ENCODE measurements at places on chromosomes 13 and 19.

- no peaks in the 10 kb centered on the region for H3K27me3 ChIP-seq
- DNase-seq = no peak
- no peak overlapping the region for H3K4me3 ChIP-seq
- no peaks in the 10 kb centered on the region for H3K4me1 ChIP-seq
- no peaks in the 10 kb centered on the region for H3K36me3 ChIP-seq
These were observed 124.0 kb downstream of the ITGBL1 start for GRCh38 chr13:101576455-101576854.

- H3K27ac ChIP-seq = no peak within 1 kb of the TSS
- DNase-seq = peak; percentile 36
- no peaks in the 10 kb centered on the region for H3K36me3 ChIP-seq
- no peaks in the 10 kb centered on the region for H3K4me1 ChIP-seq
- peak within 1 kb of the TSS; percentile 43 for H3K4me3 ChIP-seq
These were observed at the start of gene ZNF98 for GRCh38 chr19:22422211-22422610. Gene ZNF98, minus strand, starts transcription at chr19:22422346. Its CDS starts 122 bp downstream, at chr19:22422224.

- no peak overlapping the region for H3K4me3 ChIP-seq
- H3K36me3 ChIP-seq = no peaks in the 10 kb centered on the region
- no peak overlapping the region for H3K27ac ChIP-seq
- DNase-seq = no peak
- H3K4me1 ChIP-seq = no peaks in the 10 kb centered on the region
- H3K27me3 ChIP-seq = no peaks in the 10 kb centered on the region
These were observed 1140.4 kb downstream of the EFNB2 start for GRCh38 chr13:105395041-105395440.

GRCh38 chr13:31930901-31931522, 100.6 kb upstream of the FRY start:
- DNase-seq = peak; percentile 20
- H3K27ac ChIP-seq = no peak overlapping the region
- H3K4me3 ChIP-seq = no peak overlapping the region
- no peaks in the 10 kb centered on the region for H3K27me3 ChIP-seq
- H3K36me3 ChIP-seq = no peaks in the 10 kb centered on the region
- H3K4me1 ChIP-seq = peaks cover 13% of the 10 kb centered on the region

GRCh38 chr13:114097893-114098688, 34.3 kb downstream of the RASA3 start:
- no peak overlapping the region for H3K27ac ChIP-seq
- H3K36me3 ChIP-seq = no peaks in the 10 kb centered on the region
- H3K4me1 ChIP-seq = no peaks in the 10 kb centered on the region
- H3K4me3 ChIP-seq = no peak overlapping the region
- DNase-seq = no peak

DNA sequence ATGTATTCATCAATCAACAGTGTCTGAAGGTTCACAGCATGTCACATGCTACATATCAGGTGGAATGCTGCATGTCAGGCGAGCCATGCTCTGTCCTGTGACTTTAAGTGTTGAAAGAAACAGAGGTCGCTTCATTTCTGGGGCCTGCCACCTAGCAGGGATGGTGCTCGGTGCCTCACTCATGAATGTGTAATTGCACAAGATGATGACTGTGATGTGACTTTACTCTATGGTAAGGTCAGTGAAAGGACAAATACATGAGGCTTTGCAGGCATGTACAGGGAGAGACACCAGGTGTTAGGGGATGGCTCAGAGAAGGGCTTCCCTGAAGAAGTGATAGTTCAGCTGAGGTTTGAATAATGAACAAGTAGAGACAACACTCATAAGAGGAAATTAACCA, 66.7 kb downstream of the FRY start:
- peaks cover 25% of the 10 kb centered on the region for H3K36me3 ChIP-seq
- no peaks in the 10 kb centered on the region for H3K4me1 ChIP-seq
- DNase-seq = no peak
- no peaks in the 10 kb centered on the region for H3K27me3 ChIP-seq
- H3K4me3 ChIP-seq = no peak overlapping the region

DNA sequence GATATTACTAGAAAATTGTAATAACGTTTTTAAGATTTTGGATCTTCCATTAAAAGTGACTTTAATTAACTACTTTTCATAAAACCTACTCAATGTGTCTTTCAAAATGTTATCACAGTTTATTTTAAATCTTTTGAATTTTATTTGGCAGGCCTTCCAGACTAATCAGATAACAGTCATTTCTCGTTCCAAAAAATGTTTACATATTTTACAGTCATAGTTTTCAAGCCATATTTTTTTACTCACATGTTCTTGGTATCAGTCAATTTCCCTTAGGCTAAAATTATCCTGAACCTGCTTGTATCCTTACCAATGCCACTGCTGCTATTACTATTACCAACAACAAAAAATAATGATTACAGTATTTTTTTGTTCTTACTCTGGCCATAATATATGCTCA, 1783.5 kb downstream of the SLITRK5 start:
- H3K36me3 ChIP-seq = no peaks in the 10 kb centered on the region
- no peak for DNase-seq
- H3K4me3 ChIP-seq = no peak overlapping the region
- H3K27me3 ChIP-seq = no peaks in the 10 kb centered on the region

DNA sequence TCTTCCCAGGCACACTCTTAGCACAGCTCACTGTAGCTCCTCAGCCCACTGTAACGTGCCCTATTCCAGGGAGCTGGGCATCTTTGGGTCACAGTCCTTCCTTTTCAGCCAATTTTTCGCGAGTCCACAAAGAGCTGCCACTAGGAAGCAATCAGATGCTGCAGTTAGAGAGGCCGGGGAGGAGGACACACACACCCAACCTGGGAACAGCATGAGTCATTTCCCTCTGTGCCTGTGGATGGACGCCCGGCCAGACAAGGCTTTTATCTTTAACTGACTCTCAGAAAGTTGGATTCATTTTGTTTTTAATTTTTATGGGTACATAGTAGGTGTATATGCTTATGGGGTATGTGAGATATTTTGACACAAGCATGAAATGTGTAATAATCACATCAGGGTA, 918.6 kb downstream of the UQCRFS1 start:
- H3K4me3 ChIP-seq = no peak overlapping the region
- no peaks in the 10 kb centered on the region for H3K27me3 ChIP-seq
- no peaks in the 10 kb centered on the region for H3K36me3 ChIP-seq
- no peak overlapping the region for H3K27ac ChIP-seq
- no peak for DNase-seq

- H3K27me3 ChIP-seq = peaks cover 5% of the 10 kb centered on the region
- peak overlapping the region; percentile 2 for H3K4me3 ChIP-seq
- peak; percentile 78 for DNase-seq
- no peaks in the 10 kb centered on the region for H3K36me3 ChIP-seq
These were observed 27.0 kb upstream of the CEACAM1 start for GRCh38 chr19:42555317-42555716.

GRCh38 chr13:20125129-20125782, 35.6 kb downstream of the GJA3 start:
- no peaks in the 10 kb centered on the region for H3K36me3 ChIP-seq
- H3K27me3 ChIP-seq = peaks cover 18% of the 10 kb centered on the region
- H3K27ac ChIP-seq = no peak overlapping the region
- H3K4me3 ChIP-seq = no peak overlapping the region

DNA sequence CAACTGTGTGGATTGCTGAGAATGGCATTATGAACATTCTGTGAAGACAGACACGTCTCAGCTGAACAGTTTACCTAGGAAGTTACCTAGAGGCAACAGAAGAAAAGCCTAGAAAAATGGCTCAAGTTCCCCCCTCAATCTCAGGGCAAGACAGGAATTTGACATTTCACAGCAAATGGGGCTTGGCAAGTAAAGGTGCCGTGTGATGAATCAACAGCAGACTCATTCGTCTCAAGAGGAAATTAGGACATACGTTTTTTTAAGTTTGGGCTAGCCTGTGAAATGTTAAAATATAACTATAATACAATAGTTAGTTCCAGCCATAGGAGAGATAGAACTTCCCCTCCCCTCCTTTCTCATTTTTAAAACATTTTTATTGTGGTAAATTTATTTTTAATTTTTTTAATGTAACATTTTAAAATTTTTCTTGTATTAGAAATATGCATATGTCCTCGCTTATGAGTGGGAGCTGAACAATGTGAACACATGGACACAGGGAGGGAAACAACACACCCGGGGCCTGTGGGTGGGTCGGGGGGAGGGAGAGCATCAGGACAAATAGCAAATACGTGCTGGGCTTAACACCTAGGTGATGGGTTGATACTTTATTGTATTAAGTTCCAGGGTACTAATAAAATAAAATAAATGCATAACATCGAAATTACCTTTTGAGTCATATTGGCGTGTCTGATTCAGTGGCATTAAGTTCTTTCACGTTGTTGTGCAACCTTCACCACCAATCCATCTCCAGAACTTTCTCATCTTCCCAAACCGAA, 116.0 kb downstream of the COL4A2 start:
- peaks cover 55% of the 10 kb centered on the region for H3K27me3 ChIP-seq
- peaks cover 17% of the 10 kb centered on the region for H3K4me1 ChIP-seq
- no peaks in the 10 kb centered on the region for H3K36me3 ChIP-seq
- peak; percentile 26 for DNase-seq
- H3K27ac ChIP-seq = no peak overlapping the region

DNA sequence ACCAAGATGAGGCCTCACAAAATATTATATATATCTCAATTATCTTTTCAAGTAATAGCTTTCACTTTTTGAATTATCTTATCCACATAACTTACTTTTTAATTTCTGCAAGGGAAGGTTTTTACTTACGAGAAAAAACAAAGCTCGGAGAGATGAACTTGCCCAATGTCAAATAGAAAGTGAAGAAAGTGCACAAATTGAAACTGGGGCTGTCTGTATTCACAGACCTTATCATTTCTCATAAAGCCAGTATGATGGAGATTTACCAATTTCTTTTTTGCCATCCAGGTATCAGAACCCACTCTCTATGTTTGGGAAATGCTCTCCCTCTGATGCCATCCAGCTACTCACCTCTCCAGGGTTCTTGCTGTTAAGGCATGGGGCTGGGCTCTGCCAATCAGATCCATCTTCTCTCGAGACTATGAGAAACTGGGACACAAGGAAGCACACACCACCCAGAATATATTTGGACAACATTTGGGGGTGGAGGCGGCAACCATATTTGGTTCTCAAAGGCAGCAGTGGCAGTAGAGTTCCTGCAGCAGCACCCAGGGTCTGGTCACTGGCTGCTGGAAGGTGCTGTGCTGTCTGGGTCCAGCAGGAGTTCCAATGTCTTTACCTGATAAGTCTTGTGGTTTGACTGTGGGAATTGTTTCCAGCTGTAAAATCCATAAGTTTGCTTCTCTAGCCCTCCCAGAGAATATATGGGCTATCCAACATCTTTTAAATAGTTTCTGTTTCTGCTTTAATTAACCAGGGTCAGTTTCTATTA, 45.8 kb upstream of the SCEL start:
- H3K4me3 ChIP-seq = no peak overlapping the region
- DNase-seq = no peak
- H3K36me3 ChIP-seq = no peaks in the 10 kb centered on the region
- H3K4me1 ChIP-seq = no peaks in the 10 kb centered on the region

- H3K36me3 ChIP-seq = no peaks in the 10 kb centered on the region
- H3K4me3 ChIP-seq = no peak overlapping the region
- no peak overlapping the region for H3K27ac ChIP-seq
- H3K27me3 ChIP-seq = no peaks in the 10 kb centered on the region
These were observed 36.0 kb downstream of the BICRA start for GRCh38 chr19:47644743-47645482.

DNA sequence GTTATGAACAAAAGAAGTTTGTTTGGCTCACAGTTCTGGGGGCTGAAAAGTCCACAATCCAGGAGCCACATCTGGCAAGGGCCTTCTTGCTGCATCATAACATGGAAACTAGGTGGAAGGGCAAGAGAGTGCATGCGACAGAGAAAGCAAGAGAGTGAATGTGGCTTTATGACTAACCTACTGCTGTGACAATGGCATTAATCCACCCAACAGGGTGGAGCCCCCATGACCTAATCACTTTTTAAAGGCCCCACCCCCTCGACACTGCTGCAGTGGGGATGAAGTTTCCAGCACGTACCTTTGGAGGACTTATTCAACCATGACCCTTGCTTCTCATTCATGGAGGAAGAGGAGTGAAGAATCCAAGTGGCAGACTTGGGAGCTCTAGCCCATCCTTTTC, 30.0 kb upstream of the RFXAP start:
- H3K27me3 ChIP-seq = no peaks in the 10 kb centered on the region
- no peaks in the 10 kb centered on the region for H3K36me3 ChIP-seq
- peaks cover 4% of the 10 kb centered on the region for H3K4me1 ChIP-seq
- H3K27ac ChIP-seq = no peak overlapping the region
- H3K4me3 ChIP-seq = no peak overlapping the region
- no peak for DNase-seq

DNA sequence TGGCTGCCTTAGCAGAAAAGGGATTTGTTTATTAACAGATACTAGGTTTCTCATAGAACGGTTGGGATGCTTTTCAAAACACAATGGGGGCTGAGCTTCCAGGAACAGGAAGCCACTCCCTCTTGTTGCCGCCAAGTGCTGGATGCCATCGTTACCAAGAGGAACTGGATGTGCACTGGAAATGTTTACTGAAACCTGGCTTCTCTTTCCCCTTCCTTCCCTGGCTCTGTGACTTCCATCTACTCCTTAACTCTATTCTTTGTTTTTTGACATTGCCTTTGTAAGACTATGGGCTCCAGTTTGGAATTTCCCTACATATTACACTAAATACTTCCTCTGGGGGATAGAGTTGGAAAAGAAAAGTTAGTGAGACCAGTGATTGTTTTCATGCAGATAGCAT, 11.7 kb upstream of the KL start:
- peak; percentile 8 for DNase-seq
- peaks cover 2% of the 10 kb centered on the region for H3K4me1 ChIP-seq
- H3K27me3 ChIP-seq = no peaks in the 10 kb centered on the region

DNA sequence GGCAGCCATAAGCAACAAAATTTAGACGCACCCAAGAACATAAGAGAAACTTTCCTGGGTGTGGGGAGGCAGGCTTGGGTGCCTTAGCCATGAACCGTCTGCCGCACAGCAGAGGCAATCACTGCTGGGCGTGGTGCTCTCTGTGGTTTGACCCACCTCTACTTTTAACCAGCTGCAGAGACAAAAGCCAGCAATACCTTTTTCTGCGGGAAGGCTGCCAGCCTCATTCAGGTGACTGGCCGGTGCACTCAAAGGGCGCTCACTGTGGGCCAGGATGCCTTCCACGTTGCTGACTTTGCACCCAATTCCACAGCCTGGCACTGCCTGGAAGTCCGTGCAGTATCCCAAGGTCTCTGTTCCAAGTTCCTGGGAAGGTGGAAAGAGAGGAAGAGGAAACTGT, 69.1 kb downstream of the ATP7B start:
- H3K36me3 ChIP-seq = no peaks in the 10 kb centered on the region
- no peak overlapping the region for H3K4me3 ChIP-seq
- H3K4me1 ChIP-seq = no peaks in the 10 kb centered on the region
- no peak for DNase-seq
- H3K27me3 ChIP-seq = no peaks in the 10 kb centered on the region
- H3K27ac ChIP-seq = no peak overlapping the region

GRCh38 chr13:31859571-31859970, 120.2 kb downstream of the RXFP2 start:
- no peak for DNase-seq
- H3K27me3 ChIP-seq = no peaks in the 10 kb centered on the region
- H3K36me3 ChIP-seq = no peaks in the 10 kb centered on the region

GRCh38 chr19:34589730-34590129, 87.2 kb downstream of the SCGB2B2 start:
- H3K4me3 ChIP-seq = no peak overlapping the region
- H3K27me3 ChIP-seq = no peaks in the 10 kb centered on the region

- peaks cover 11% of the 10 kb centered on the region for H3K4me1 ChIP-seq
- H3K4me3 ChIP-seq = no peak overlapping the region
- H3K27ac ChIP-seq = no peak overlapping the region
- H3K27me3 ChIP-seq = no peaks in the 10 kb centered on the region
- no peaks in the 10 kb centered on the region for H3K36me3 ChIP-seq
- no peak for DNase-seq
These were observed 10.5 kb upstream of the CLDN10 start for GRCh38 chr13:95541911-95542474.

- H3K4me1 ChIP-seq = peaks cover 15% of the 10 kb centered on the region
- no peaks in the 10 kb centered on the region for H3K36me3 ChIP-seq
- no peak for DNase-seq
- H3K27me3 ChIP-seq = no peaks in the 10 kb centered on the region
- H3K4me3 ChIP-seq = no peak overlapping the region
These were observed 466.7 kb downstream of the TSHZ3 start for GRCh38 chr19:30882411-30883005.
